Lung microvascular endothelial cell (primary cell): ENCODE measurements at places on chromosomes 3 and 15. TPM values are rescaled to one million over a fixed set of nuclear protein-coding genes. Genes with fewer than 3 reads are reported as not detected.

GRCh38 chr3:123540285-123540684, 44.6 kb downstream of the HACD2 start:
- DNase-seq: peak; percentile 48

GRCh38 chr15:85091990-85092389, 110.3 kb downstream of the PDE8A start:
- no peak for DNase-seq

GRCh38 chr15:95989392-95989791, 341.1 kb upstream of the NR2F2 start:
- DNase-seq: no peak

DNA sequence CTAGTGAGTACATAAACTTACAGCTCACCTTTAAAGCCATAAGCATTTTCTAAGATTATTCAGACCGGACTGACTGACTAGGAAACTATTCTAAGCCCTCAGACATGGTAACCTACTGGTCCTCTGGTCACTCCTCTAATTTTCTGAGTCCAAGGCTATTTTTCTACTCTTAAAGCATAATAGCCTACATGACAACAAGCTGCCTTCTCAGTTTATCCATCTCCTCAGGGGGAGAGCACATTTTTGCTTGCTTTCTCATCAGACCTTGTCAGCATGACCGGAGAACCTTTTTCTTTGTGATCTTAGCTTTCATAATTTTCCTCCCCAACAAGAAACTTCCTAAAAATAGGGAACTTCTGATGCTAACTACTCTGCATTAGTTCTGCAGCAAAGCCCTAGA, 38.4 kb downstream of the UBP1 start:
- no peak for DNase-seq

DNA sequence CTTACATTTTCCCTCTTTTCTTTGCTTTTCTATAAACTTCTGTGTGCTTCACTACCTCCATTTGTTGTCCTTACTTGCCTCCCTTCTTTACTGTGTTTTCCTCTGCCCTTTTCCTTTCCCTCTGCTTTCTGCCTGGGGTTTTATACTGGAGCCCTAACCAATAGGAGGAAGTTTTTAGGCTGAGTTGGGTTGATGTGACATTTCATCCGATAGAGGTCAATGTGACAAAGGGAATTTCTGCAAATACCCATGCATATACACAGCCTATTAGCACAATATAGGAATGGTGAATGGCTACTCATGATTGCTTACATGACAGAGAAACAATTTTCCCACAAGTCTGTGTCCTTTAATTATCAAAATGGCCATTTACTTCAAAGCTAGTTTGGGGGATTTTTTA, 153.0 kb upstream of the ARPP21 start:
- DNase-seq: no peak

DNA sequence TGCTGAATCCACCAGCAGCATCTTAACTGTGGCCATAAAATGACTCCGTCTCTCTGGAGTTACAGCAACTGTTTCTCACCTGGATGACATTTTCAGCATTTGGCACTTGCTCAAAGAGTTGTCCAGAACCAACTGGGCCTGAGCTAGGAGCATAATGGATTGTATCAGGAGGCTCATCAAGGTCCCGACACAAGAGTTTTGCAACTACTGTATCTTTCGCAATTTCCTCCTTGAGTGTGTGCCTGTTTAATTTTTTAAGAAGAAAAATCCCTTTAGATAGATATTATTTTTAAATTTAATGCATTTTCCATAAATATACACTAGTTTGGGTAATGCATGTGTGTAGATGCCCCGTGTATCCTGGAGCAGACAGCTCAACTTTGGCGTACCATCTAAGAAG, 44.3 kb upstream of the C3orf49 start:
- no peak for DNase-seq

DNA sequence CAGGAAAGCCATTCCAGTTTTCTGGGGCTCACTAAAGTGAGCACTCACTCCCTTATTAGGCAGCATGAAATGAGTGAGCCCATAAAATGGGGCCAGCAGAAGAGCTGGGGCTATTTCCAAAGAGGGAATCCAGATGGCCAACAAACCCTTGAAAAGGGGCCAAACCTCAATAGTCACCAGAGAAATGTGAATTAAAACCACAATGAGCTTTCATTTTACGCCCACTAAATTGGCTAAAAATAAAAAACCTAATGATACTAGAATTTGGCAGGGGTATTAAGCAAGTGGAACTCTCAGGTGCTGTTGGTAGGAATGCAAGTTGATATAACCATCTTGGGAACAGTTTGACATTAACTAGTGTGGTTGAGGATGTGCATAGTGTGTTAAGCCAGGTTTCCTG, 42.1 kb upstream of the RAF1 start:
- no peak for DNase-seq

DNA sequence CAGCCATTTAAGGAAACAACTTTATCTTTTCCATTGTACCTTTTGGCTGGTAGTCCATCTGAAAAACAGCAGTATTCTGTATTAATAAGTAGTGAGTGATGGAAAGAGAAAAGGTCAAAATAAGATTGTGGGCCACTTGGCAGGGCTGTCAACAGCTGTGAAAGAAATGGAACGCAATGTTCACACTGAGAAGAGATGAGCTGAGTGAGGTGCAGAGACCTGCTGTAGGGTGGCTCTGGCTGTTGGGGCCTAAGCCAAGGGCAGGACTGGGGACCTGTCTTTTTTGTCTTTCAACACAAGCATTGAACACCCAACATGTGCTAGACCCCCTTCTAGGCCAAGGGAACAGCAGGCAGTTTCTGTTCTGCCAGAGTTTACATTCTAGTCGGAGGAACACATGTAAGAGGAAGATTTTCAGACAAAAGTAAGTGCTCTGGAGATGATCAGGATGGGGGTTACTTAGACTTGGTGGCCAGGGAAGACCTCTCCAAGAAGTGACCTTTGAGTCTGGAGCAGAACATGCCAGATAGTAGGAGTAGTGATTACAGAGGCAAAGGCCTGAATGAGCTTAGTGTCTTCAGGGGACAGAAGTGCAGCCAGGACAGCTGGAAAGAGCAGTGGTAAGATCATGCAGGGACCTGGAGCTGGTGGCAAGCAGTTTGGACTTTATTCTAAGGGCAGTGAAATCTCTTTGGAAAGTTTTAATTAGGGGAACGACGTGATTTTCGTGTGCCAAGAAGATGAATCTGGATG, 29.6 kb downstream of the TSEN2 start:
- peak; percentile 7 for DNase-seq

GRCh38 chr3:155739154-155739553, 5.7 kb downstream of the PLCH1 start:
- no peak for DNase-seq

DNA sequence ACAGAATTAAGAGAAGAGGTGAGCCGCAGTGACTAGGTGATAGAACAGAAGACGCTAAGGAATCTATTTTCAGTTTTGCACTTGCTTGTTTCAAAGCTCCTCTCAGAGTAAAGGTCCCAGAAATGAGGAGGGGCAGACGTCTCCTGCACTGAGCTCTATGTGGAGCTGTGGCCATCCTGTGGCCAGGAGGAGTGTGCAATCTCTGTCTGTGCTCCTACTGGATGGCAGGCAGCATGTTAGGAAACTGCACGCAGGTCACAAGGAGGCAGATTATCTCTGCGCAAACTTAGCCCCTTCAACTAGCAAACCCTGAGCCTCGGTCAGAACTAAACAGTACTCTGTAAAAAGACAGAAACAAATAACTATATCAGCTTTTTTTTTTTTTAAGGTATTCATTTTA, 31.1 kb upstream of the PPIB start:
- DNase-seq: no peak

DNA sequence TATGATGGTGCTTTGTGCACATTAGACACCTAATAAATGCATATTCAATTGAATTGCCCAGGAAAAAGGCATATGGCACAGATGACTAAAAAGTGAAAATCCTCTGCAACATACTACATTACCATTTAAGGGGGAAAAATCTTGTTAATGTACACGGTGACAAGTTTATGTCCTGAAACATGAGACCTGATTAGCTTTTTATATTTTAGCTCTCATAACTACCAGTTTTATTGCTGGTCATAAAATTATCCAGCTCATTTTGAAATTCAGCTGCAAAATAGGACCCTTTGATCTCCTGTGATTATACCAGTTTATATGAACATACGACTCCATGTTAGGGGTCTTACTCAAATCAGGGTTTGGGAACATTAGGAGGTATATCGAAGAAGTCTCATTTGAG, 684.6 kb upstream of the CCDC54 start:
- DNase-seq: no peak

GRCh38 chr15:74844319-74845207, 1.6 kb upstream of the ULK3 start:
- DNase-seq: no peak

DNA sequence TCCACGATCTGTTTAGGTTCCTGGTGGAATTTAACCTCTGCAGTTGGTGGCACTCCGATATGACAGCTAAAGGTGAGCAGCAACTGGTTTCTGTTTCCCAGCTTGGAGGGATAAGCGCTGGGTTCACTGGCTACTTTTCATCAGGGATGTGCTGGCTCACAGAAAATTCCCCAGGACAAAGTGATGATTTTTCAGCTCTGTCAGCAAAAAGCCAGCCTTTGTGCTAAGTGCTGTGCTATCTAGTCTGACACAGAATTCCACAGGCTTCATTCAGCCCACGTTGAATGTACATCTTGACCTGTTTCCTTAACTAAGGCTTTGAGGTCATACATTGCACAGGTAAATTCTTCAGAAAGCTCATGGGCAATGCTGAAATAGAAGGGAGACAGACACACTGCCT, 81.5 kb upstream of the LRTM1 start:
- no peak for DNase-seq

Gene RPL39L
- 15.7 and 20.7 TPM in 2 replicates for total RNA-seq

Gene SI
- not detected in 2 replicates for total RNA-seq

Gene GOLGA8J
- not detected in 2 replicates for total RNA-seq

Gene MAP6D1
- 0.60 and 1.7 TPM in 2 replicates for total RNA-seq

Gene MYZAP
- 49.7 and 86.3 TPM in 2 replicates for total RNA-seq
